ENCODE measurements at places on chromosomes 7 and 10.
A peak's percentile ranks its signal among the peaks of the same experiment; 100 is the strongest.

DNA sequence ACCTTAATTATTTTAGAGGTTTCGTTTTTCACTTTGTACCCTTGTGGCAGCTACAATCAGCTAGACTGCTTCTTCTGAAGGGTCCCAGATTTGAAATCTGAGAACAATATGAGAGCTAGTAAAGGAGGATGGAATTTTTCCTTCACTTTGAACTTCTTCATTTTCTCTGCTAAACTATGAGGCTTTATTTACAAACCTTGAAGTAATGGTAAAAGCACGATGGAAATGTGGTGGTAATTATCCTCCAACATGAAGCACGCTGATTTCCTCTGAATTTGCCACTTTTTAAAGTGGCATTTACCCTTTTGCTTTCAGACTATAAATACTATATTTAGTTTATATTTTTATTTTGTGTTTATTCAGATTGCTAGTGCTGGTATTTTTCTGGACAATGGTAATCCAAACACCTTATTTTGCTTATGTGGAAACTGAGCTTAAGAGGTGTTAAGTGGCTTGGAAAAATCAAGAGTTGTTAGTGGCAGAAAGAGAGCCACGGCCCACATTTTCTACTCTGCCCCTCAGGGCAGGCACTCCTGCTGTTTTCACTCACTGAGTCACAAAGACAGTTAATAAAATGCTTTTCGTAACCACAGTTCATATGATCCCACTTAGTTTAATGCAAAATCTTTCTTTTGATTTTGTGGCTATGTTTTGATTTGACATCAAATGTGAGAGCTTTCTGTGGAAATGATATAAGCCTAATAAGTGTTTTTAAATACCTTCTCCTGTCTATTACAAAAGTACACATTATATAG, 2.7 kb downstream of the SSMEM1 start:
- DNase-seq, result no peak

DNA sequence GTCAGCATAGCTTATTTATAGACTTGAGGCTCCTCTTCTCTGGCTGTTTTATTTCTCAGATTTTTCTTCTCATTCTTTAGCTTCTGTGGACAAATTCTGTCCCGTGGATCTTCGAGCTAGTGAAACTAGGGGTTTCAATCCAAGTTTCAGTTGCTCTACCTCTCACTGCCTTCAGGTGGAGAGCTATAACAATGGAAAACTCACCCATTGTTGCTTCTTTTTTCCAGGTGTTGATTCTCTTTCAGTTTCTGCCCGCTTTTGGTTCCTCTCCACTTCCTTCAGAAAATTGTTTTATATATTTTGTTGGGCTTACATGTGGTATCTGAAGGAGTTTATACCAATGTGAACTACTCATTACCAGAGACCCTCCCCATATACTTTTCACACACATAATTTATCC, 266.1 kb downstream of the TCF7L2 start:
- no peak for DNase-seq

DNA sequence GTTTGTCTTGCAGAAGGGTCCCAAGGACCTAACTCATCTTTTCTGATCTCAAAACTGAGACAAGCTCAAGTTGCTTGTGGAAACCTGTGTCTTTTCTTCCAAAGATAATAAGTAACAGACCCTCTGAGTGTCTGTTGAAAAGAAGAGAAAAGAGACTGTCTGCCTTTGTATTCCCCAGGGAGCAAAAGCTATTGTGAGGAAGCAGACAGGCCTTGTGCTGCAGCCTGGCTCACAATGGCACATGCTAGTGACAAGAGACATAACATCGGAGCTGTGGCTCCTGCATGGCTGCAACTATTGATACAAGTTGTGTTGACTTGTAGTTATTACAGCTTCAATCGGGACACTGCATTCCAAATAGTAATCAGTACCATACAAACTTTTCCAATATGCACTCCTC, 202.9 kb downstream of the DKK1 start:
- no peak for DNase-seq

GRCh38 chr10:130924138-130924819, 387.2 kb downstream of the TCERG1L start:
- no peak for DNase-seq

DNA sequence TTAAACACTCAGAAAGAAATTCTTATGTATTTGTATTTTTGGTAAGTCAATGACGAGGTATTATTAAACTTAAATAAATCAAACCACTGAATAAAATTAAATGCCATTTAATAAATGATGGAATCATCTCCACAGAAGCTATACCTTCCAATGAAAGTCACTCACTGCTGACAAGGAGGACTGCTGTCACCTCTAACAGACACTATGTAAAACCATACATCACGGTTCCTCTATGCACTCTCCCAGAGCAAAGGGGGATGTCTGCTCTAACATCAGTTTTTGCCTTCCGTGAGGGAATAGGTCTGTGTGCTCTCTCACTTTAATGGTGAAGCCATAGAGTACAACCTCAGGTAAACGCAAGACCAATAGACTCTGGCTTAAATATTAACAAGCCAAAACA, 99.7 kb upstream of the DDC start:
- peak; percentile 35 for DNase-seq

- peak; percentile 96 for DNase-seq
These were observed 134.4 kb upstream of the FAM3C start for GRCh38 chr7:121530227-121531174.

- DNase-seq, result no peak
These were observed 11.4 kb upstream of the FAS start for GRCh38 chr10:88979153-88979562.

DNA sequence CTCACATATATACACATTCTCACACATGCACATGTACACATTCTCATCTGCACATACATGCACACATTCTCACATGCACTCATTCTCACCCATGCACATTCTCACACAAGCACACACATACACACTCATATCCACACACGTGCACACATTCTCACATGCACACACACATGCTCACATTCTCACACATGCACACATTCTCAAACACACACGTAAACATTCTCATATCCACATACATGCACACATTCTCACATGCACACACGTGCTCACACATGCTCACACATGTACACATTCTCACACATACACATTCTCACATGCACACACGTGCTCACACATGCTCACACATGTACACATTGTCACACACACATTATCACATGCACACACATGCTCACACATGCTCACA, 260.6 kb downstream of the PTPRN2 start:
- DNase-seq, result no peak

DNA sequence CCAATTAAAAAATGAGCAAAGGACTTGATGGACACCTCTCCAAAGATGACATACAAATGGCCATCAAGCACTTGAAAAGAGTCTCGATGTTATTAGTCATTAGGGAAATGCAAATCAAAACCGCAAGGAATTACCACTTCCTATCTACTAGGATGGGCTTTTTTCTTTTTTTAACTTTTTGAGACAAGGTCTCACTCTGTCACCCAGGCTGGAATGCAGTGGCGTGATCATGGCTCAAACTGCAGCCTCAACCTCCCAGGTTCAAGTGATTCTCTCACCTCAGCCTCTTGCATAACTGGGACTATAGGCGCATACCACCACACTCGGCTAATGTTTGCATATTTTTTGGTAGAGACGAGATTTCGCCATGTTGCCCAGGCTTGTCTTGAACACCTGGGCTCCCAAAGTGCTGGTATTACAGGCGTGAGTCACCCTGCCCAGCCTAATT, 13.6 kb downstream of the NKX1-2 start:
- peak; percentile 12 for DNase-seq

GRCh38 chr10:79093658-79094411, 25.1 kb downstream of the ZMIZ1 start:
- no peak for DNase-seq
